SK-N-SH (cell line): ENCODE measurements at places on chromosomes 16 and 17. TPM values are rescaled to one million over a fixed set of nuclear protein-coding genes. Genes with fewer than 3 reads are reported as not detected.

The LAT gene
- polyA plus RNA-seq = 8.0 and 8.6 TPM in 2 replicates

GRCh38 chr16:25256695-25257469 lies 763 bp downstream of the ZKSCAN2 start:
- DNase-seq = peak; percentile 58

DNA sequence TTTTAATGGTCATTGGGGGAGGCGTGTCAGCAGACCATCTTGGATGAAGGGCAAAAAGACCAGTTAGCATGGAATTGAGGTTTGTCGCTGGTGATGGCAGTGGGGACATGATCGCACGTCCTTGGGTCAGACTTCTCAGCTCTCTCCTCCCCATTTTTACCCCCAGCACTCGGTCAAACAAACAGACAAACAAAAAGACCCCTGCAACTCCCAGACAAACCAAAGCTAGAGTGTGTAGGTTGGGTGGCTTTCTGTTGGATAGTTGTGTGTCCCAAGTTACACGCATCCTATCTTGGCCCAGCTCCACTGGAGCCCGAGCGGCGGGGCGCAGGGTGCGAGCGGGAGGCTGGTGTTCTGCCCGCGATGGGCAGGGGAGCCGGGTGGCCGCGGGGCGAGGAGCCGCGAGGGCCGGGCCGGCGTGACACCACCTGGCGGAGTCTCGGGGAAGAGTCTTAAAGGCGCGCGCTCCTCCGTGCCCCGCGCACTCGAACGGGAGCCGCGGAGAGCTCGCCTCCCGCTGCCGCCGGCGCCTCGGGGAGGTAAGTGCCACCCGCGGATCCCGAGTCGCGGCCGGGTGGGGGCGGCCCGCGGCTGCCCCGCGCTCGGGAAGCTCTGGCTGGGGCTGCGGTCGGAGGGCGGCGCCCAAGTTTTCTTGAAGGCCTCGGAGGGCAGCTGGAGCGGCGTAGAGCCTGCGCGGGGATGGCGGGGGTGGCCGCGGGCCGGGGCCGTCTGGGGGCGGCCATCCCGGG lies 18.5 kb upstream of the NTN1 start:
- DNase-seq = peak; percentile 43

- no peak for DNase-seq
Measured at GRCh38 chr17:72730077-72730476, 362.4 kb downstream of the SLC39A11 start.

The HP gene
- polyA plus RNA-seq = not detected in 2 replicates

The TBC1D28 gene
- not detected in 2 replicates for polyA plus RNA-seq

GRCh38 chr16:1635070-1635469 lies 22.9 kb downstream of the CRAMP1 start:
- no peak for DNase-seq

The CLEC18A gene
- 0.15 and 0.20 TPM in 2 replicates for polyA plus RNA-seq

- peak; percentile 51 for DNase-seq
Measured at GRCh38 chr16:70681382-70682238, 4.2 kb downstream of the MTSS2 start.

- no peak for DNase-seq
Measured at GRCh38 chr16:53337294-53337693, 97.0 kb upstream of the RBL2 start.

DNA sequence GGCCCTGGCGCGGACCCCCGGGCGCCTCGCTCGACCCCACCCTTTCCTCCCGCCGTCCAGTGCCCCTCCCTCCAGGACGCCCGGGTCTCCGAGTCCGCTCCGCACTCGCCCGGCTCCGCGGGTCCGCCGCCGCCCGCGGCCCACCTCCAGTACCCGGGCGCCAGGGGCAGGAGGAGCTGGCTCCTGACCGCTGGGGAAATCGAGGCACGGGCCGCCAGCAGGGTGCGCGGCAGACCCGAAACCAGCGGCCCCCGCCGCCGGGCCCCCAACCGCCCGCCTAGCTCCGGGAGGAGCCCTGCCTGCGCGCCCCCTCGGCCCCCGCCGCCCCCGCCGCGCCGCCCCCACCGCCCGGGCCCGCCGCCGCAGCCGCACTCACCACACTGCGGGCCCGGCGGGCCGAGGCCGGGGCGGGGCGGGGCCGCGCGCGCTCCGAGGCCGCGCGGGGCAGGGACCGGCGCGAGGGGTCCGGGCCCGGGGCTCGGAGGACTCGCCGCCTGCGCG lies 333 bp downstream of the MAFG start:
- no peak for DNase-seq

GRCh38 chr17:79031996-79032875 lies 8.3 kb downstream of the C1QTNF1 start:
- DNase-seq = no peak

- no peak for DNase-seq
Measured at GRCh38 chr17:5492970-5493369, 6.6 kb downstream of the MIS12 start.

GRCh38 chr16:31181102-31181830 lies 1.3 kb downstream of the FUS start:
- DNase-seq = no peak

GRCh38 chr16:87437911-87438610 lies 45.9 kb downstream of the MAP1LC3B start:
- peak; percentile 61 for DNase-seq

DNA sequence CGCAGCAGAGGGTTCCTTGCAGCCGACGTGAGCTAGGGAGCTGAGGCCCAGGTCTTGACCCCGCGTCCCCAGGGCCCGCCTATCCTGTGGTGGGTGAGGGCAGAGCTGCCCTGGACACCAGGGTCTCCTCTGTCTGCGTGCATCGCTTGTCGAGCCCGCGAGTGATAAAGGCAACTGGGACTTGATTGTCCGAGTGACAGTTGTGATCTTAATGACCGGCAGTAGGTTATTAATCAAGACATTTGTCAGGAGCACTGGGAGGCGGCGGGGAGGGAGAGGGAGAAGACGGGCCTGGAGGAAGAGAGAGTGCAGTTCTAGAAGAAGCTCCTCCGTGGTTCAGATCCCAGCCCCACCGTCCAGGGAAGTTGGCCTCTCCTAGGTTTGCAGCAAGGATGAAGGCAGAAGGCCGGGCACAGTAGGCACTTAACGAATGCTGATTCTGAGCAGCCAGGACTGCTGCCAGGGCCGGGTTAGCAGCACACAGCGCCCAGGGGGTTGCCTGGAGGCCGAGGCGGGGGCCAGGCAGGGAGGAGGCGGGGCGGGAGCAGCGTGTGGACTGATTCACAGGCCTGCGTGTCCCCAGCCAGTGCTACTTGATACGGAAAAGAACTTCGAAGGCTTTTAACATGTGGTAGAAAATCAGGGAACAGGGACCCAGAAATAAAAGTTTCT lies 11.3 kb upstream of the GSE1 start:
- DNase-seq = no peak

The MMP28 gene
- polyA plus RNA-seq = 0.23 and 0.33 TPM in 2 replicates

- DNase-seq = no peak
Measured at GRCh38 chr17:46832331-46832821, 13.9 kb upstream of the WNT3 start.

The PMFBP1 gene
- 0.16 and 0.21 TPM in 2 replicates for polyA plus RNA-seq

DNA sequence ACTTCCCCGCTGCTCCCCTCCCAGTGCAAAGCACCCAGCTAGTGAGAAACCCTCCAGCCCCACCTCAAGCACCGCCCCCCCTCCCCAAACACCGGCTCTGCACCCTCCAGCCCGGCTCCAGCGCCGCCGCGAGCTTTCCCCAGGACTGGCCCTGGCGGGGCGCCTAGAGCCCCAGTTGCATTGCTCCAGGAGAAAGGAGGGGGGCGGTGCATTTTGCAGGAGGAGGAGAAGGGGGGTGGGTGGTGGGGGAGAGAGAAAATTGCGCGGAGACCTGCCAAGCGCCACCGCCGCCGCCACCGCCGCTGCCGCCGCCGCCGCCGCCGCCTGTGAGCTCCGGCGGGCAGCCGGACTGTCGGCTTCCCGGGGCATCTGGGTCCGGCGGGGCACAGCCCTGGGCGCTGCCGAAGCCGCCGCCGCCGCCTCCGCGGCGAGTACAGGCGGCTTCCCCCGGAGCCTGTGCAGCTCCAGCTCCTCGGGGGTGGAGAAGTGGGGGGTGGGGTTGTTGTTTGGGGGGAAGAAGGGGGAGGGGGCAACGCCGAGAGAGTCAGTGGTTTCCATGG lies 333 bp upstream of the NOG start:
- DNase-seq = peak; percentile 86

- DNase-seq = no peak
Measured at GRCh38 chr16:57001026-57001679, 11.8 kb downstream of the NLRC5 start.

The CD300C gene
- not detected in 2 replicates for polyA plus RNA-seq

- DNase-seq = no peak
Measured at GRCh38 chr17:5840811-5841446, 229.2 kb upstream of the WSCD1 start.

The TPSG1 gene
- not detected in 2 replicates for polyA plus RNA-seq

The SLC5A11 gene
- 0.10 TPM in 1 of 2 replicates, not detected in the other for polyA plus RNA-seq

- DNase-seq = no peak
Measured at GRCh38 chr17:77859035-77859810, 99.3 kb upstream of the TNRC6C start.

GRCh38 chr17:39663688-39664580 lies 1.2 kb upstream of the TCAP start:
- DNase-seq = no peak

- DNase-seq = no peak
Measured at GRCh38 chr17:692116-692515, 22.5 kb downstream of the VPS53 start.

The GPRC5B gene
- polyA plus RNA-seq = 1.1 TPM in 2 replicates

DNA sequence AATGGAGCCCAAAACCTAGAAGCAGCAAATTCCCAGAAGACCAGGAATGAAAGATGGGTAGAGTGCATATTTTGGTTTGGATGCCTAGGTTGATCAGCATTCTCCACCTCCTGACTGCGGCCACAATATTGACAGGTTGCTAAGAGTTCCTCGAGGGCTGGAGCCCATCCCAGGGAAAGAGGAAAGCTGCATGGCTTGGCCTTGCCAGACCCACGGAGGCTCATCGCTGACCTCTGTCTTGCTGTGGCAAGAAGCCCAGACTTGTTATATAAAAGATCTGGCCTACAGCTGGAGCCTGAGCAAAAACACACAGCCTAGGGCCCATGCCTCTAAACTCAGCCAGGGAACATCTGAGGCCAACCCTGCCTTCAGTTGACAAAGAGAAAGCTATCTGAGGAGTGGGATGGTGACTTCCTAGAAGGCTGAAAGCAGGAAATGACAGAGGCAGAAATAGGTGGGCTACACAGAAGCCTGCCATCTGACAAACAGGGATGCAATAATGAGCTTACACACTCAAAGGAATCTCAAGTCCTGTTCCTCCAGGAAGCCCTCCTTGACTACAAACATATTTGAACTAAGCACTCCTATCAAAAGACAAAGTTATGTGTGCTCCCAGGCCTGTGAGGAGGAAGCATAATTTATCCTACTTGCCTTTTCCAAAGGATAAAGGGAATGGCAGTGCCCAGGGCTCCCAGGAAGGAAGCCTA lies 22.5 kb upstream of the SLC35B1 start:
- DNase-seq = no peak

The ARHGDIG gene
- 4.8 and 4.9 TPM in 2 replicates for polyA plus RNA-seq

GRCh38 chr16:79505344-79505743 lies 95.2 kb downstream of the MAF start:
- no peak for DNase-seq

- DNase-seq = no peak
Measured at GRCh38 chr17:59485946-59486345, 79.5 kb upstream of the DHX40 start.

- peak; percentile 98 for DNase-seq
Measured at GRCh38 chr17:41835800-41836549, at the start of gene NT5C3B. Gene NT5C3B (minus strand): TSS chr17:41836232. CDS start chr17:41836193, 39 bp downstream.

The ZNRF1 gene
- polyA plus RNA-seq = 20.6 and 23.7 TPM in 2 replicates

GRCh38 chr17:72299100-72299499 lies 178.3 kb downstream of the SOX9 start:
- no peak for DNase-seq

GRCh38 chr17:74343526-74344284 lies 17.7 kb downstream of the KIF19 start:
- no peak for DNase-seq

The CES5A gene
- polyA plus RNA-seq = not detected in 2 replicates

DNA sequence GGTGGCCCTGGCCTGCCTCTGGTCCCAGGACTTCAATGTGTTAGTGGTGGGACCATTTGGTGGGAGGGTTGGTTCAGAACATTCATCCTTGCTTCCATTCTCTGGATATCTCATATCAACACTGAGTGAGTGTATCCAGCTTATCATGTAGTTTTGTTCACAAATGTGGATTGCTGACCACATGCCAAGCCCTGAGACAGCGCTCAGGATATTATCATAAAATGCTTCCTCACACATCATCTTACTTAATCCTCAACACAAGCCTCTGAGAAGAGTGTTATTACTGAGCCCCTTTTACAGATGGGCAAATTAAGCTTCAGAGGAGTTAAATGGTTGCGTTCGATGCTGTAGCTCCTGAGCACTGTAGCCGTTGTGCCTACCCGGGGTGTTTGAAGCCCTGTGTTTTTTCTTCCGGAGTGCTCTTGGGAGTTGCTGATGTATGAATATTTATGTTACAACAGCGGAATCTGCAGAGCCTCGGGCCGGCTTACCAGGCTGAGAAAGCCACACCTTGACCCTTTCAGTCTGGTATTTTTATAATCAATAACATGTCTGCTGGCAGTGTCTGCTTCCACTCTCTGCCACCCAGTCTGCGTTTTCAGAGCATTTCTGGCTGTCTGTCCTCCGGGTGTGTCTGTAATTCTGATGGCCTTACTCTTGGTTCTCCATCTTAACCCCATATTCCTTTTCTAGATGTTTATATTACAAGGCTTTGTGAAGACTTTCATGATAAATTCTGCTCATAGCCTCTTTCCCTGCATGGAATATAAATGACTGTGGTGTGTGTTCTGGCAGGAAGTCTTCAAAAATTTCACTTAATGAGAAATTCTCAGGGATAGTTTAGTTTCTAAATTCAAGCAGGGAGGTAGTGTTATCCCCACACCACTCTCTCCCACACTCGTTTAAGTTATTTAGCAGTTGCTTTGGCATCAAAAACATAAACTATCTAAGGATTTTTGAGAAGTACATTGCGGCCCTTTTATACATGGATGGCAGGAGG lies 2.9 kb downstream of the GLP2R start:
- no peak for DNase-seq
